ENCODE measurements at places on chromosomes 12 and 14. TPM values are rescaled to one million over a fixed set of nuclear protein-coding genes. Genes with fewer than 3 reads are reported as not detected.

SLC10A1 gene
- total RNA-seq, result not detected

NKX2-1 gene
- 9.1 TPM for total RNA-seq

MGST1 gene
- 276 TPM for total RNA-seq

FSCB gene
- total RNA-seq, result not detected

IFI27L1 gene
- 13.4 TPM for total RNA-seq

BCL2L2 gene
- total RNA-seq, result 21.9 TPM

LBHD2 gene
- not detected for total RNA-seq

VDR gene
- 16.8 TPM for total RNA-seq

All from airway epithelial cell (primary cell).